ENCODE measurements at places on chromosomes 7 and 10.

DNA sequence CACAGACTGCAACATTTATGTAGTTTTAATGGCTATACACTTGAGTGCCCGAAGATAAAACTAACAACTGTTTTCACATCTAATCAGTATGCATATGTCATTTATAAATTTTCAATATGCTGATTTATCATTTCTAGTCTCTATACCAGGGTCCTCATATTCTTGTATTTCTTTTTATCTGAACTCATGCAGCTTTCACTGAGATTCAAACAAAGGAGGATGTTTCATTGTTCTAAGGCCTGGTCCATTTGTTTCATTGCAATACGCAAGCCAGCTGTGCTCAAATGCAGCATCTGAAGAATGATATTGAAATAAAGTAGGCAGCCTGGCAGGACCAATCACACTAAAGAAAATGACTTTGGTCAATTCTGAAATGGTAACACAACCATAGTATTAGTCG is 31.7 kb downstream of the MAGI2 start:
- no peak for DNase-seq

GRCh38 chr7:11540271-11540761 is 291.7 kb downstream of the THSD7A start:
- DNase-seq: no peak

DNA sequence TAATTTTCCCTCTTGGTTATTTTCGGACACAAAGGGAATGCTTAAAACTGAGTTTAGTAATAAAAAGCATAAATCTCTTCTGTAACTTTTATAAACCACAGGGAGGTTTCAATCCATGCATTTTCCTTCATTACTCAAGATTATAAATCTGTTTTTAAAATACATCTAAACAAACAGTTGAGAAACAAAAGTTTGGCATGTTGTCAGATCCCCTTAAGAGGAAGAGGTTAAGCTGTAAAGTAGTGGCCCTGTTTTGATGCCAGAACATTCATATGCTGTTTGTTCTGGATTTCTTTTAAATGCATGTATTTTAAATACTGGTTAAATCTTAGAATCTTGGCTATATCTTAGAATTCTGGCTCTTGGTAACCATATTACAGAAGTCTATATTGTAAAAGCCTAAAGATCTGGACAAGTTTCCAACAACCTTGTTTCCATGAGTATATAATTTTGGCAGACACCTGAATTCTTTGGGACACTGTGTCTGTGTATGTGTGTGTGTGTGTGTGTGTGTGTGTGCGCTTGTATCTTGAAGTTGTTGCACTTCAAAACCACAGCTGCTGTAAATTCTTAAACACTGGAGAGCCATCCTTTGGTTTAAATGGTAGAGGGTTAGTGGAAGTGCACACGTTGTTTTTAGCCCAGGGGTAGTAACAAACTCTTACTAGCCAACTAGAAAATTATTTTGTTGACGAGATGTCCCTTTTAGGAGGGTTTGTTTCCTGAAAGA is 6.8 kb upstream of the SEMA4G start:
- no peak for DNase-seq

- no peak for DNase-seq
Observed at GRCh38 chr7:23938937-23939552, 229.0 kb downstream of the STK31 start.

- peak; percentile 88 for DNase-seq
Observed at GRCh38 chr7:76314042-76314721, 11.7 kb downstream of the HSPB1 start.

Data from memory B cell (primary cell).